NCI-H1092 (cell line): ENCODE measurements at places on chromosomes 3 and 15.

GRCh38 chr15:73941871-73942635, 15.8 kb downstream of the LOXL1 start:
- no peak for DNase-seq

GRCh38 chr15:29016518-29016917, 130.7 kb downstream of the APBA2 start:
- no peak for DNase-seq

GRCh38 chr3:186590580-186591295, 20.2 kb downstream of the DNAJB11 start:
- DNase-seq: no peak

DNA sequence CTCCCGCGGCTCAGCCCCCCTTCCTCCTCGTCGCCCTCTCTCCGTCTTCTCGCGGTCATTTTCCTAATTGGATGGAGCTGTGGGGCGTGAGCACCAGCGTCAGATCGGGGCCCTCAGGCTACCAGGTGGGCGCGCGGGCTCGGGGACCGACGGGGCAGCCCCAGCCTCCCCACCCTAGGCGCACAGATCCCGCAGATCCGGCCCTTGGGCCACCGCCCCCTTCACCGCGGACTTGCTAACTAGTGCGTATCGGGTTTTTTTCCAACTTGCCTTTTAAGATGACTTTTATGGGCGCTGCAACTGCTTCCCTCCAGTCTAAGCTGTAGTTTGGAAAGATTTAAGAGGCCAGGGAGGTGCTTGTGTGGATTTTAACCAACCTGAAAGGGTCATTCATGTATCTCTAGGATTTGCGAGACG, 1.3 kb downstream of the ZNF710 start:
- no peak for DNase-seq

DNA sequence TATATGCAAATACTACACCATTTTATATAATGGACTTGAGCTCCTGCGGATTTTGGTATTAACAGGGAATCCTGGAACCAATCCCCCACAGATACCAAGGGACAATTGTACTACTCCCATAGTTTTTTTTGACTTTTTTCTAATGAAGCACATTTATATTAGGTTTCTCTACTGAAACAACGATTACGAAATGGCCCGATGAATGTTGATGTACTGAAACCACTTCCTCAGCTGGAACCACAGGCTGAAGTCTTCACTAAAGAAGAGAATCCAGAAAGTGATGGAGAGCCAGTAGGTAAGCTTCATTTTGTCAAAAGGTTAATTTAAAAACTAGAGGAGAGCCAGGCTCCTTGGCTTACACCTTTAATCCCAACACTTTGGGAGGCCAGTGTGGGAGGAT, 121.5 kb upstream of the LRRFIP2 start:
- DNase-seq: no peak
